ENCODE measurements at places on chromosomes 11 and 22. TPM values are rescaled to one million over a fixed set of nuclear protein-coding genes. Genes with fewer than 3 reads are reported as not detected.

DNA sequence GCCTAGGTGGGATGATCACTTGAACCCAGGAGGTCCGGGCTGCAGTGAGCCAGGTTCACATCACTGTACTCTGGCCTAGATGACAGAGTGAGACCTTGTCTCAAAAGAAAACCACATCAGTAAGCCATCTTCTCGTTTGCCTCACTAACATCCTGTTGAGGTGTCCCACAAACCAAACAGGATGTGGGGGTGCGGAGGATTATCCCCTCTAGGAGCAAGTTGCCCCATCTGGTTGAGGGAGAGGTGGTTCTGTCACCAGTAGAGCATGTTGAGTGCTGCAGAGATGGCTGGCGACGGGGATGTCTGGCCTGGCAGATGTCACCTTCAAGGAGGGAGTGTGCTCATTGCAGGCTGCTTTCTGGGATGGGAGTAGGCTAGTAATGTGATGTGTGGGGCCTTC lies 72.4 kb downstream of the ZNRF3 start:
- DNase-seq, result peak; percentile 18

- no peak for DNase-seq
These were observed 395.8 kb downstream of the RAB38 start for GRCh38 chr11:87779276-87780067.

GRCh38 chr11:57638811-57639320 lies 10.8 kb downstream of the YPEL4 start:
- no peak for DNase-seq

SAA1 gene
- 0.43 TPM for total RNA-seq

CELSR1 gene
- 38.5 TPM for total RNA-seq

GRCh38 chr11:251550-251949 lies 14.8 kb downstream of the PSMD13 start:
- DNase-seq, result no peak

DNA sequence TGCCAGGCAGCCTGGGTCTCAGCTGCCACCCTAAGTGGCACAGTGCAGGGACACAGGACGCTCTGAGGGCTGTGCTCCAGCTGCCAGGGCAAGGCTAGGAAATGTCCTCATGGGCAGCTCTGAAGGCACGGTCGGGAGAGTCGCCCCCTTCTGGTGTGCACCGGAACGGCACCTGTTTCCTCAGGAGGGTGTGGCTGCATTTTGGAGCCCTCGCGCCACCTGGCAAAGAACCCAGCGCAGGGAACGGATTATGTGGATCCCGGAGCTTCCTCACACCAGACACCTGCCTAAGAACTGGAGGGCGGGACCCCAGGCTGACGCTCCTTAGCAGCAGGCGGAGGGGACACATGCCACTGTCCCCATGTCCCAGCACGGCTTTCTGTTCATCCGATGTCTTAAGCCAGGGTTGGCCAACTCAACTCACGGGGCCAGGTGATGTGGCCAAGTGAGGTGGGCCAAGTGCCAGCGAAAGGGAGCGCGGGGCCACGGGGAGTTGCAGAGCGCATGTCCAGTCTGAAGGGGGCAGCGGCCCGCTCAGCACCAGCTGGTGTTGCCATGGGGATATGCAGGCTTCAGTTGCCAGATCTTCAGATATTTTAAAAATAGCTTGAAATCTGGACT lies 5.1 kb upstream of the SLC22A8 start:
- DNase-seq, result no peak

DNA sequence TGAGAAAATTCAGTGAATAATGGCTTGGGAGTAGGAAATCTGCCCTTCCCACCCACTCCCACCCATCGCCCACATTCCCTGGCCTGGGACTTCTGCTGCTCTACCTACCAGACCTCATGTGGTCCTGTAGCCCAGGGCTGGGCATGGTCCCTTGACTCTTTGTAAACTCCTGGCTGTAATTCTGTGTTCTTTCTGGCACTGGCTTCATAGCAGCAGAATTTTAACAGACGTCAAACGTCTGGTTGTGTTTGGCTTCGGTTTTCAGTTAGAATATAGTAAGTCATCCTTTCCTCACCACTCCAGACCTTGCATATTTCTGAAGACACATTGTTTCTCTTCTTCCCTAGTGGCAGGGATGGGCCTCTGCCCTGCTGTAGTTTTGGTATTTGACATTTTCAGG lies 210.6 kb downstream of the CSNK2A3 start:
- DNase-seq, result no peak

DNA sequence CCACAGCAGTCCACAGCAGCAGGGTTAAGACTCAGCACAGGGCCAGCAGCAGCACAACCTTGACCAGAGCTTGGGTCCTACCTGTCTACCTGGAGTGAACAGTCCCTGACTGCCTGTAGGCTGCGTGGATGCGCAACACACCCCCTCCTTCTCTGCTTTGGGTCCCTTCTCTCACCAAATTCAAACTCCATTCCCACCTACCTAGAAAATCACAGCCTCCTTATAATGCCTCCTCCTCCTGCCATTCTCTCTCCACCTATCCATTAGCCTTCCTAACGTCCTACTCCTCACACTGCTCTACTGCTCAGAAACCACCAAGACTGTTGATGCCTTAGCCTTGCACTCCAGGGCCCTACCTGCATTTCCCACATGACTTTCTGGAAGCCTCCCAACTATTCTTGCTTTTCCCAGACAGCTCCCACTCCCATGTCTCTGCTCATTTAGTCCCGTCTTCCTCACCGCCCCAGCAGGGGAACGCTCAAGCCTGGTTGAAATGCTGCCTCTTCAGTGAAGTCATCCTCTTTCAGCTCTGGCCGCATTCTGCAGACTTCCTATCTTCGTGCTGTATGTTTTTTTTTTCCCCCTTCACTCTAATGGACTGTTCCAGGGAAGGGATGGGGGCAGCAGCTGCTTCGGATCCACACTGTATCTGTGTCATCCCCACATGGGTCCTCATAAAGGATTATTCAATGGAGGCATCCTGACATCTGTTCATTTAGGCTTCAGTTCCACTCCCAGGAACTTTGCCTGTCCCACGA lies 3.3 kb downstream of the IL18BP start:
- no peak for DNase-seq
